ENCODE measurements at places on chromosomes 12 and 14. TPM values are rescaled to one million over a fixed set of nuclear protein-coding genes. Genes with fewer than 3 reads are reported as not detected.

Gene TAS2R30
- 1.7 TPM for total RNA-seq

Gene SLC7A7
- total RNA-seq, result 15.0 TPM

Gene KRT79
- total RNA-seq, result not detected

Gene PIK3C2G
- not detected for total RNA-seq

Gene RNU4-1
- total RNA-seq, result 6,066 TPM

Gene NEUROD4
- not detected for total RNA-seq

Gene CCDC88C
- 48.2 TPM for total RNA-seq

Gene GRIP1
- total RNA-seq, result 36.2 TPM

Gene IFT43
- 22.8 TPM for total RNA-seq

Gene GPX2
- not detected for total RNA-seq

Gene RAD51AP1
- total RNA-seq, result 12.5 TPM

Gene SLC25A3
- total RNA-seq, result 718 TPM

Gene OAS1
- total RNA-seq, result 0.56 TPM

Gene TMEM116
- 8.2 TPM for total RNA-seq

Gene NR4A1
- 1.0 TPM for total RNA-seq

Gene ZC2HC1C
- total RNA-seq, result 1.6 TPM

Gene HOXC6
- total RNA-seq, result 0.21 TPM

Gene ARID2
- 46.3 TPM for total RNA-seq

Gene MAX
- total RNA-seq, result 76.1 TPM

Gene KRT72
- 0.28 TPM for total RNA-seq
